BE2C (cell line): ENCODE measurements at places on chromosomes 3 and 15.

DNA sequence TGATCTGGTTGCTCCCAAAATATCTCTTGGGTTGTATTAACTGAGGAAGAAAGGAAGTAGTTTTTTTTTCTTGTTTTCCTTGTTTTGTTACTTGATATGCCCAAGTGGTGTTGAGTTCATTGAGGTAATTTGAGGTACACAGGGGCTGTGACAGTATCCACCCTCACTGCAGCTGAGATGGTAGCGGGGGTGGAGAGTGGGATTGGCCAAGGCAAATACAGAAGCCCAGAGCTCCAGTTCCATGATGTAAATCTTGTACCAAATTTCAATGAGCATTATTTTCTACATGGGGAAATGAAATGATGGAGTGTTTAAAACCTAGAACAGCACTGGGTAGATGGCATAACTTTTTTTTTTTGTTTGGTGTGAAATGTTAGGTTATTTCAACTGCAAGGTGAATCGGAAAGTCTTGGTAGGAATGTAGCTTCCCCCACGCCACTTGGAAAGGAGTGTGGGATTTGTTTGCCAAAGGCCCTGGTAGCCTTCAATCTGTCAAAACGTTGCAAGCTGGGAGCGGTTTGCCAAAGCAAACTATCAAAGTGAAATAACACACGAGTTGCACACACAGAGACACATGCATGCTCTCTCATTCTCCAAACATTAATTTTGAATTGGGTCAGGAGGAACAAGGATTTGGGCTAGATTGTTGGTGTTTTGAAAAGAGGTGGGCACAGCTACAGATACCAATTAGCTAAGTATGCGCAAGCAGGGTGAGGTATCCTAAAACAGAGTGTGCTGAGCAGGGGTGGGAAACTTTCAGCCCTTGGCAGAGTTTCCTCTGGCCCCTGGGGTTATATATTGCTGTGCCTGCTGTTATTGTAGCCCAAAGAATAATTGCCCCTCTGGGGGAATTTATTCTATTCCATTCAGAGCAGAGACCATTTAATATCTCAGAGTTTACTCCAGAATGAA, 34.6 kb downstream of the THSD4 start:
- DNase-seq, result no peak

- DNase-seq, result no peak
These were observed 73.0 kb downstream of the COL8A1 start for GRCh38 chr3:99711351-99711750.

GRCh38 chr3:125960066-125960424, 8.9 kb upstream of the ROPN1B start:
- DNase-seq, result no peak

GRCh38 chr15:64740311-64741170, 34.8 kb downstream of the RBPMS2 start:
- DNase-seq, result peak; percentile 33
